Activated CD4-positive, alpha-beta T cell treated with anti-CD3 and anti-CD28 coated beads, Interleukin-2, amount 50 U/mL, for 1 hour (primary cell): ENCODE measurements at places on chromosomes 1 and 21.

DNA sequence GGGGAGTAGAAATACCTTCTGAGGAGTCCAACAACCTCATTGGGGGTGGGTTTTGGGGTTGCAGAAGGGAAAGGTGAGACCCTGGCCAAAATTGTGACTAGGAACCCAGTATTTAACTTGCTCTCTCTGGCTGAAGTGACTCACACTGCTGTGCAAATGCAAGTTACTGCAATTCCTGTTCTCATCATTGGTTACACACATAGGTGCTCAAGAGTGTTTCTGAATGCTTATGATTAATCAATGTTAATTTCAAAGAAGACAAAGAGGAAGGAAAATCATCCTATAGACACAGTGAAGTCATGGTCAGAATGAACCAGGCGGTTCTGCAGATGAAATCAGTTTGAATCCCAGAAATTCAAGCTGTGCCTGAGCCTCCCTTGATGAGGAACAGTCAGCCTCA is 3.1 kb downstream of the ASCL5 start:
- no peak for DNase-seq

DNA sequence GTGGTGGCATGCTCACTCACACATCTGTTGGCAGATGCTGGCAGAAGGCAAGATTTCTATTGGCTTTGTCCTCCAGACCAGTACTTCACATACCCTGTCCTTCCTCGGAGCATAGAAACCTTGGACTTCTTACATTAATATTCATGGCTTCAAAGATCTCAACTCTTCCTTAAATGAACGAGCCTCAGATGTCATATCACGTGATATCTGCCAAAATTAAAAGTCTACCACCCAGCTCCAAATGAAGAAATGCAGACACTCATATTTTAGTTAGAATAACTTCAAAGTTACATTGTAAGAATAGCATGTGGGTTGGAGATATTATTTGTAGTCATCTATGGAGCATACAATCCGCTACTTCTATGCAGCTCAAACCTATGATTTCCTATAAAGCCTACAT is 1994.9 kb downstream of the NCAM2 start:
- DNase-seq = no peak

DNA sequence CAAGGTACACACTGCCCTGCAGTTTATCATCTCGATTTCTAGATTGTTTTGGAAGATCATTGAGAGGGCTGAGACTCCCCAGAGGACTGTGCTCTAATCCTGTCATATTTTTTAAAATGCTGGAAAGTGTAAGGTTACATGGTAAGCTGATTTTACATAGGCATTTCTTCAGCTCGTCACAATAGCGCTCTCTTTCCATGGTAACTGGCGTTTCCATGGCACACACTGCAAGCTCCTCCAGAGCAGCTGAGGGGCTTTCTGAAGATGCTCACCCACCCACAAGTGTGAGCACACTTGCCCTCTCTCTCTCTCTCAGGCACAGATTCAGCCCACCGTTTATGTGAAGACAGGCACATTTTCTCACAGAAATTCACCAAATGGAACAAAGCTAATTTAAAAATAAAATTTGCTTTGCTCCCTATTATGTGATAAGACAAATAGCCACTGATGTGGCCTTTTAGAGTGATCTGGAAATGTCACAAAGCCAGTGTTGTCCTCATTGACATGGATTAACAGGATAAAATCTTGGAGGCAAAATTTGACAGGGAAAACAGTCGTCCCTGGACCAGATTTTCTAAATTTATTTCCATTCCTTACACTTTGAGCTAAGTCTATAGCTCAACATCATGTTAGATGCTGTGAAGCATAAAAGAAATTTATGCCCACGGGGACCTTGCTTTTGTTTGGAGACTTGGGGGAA is 421.5 kb downstream of the RWDD3 start:
- no peak for DNase-seq

GRCh38 chr1:29305943-29306342 is 69.6 kb downstream of the PTPRU start:
- no peak for DNase-seq

- no peak for DNase-seq
Measured at GRCh38 chr1:20601129-20601825, 12.4 kb downstream of the CDA start.

GRCh38 chr1:238982736-238983135 is 403.6 kb upstream of the CHRM3 start:
- no peak for DNase-seq

DNA sequence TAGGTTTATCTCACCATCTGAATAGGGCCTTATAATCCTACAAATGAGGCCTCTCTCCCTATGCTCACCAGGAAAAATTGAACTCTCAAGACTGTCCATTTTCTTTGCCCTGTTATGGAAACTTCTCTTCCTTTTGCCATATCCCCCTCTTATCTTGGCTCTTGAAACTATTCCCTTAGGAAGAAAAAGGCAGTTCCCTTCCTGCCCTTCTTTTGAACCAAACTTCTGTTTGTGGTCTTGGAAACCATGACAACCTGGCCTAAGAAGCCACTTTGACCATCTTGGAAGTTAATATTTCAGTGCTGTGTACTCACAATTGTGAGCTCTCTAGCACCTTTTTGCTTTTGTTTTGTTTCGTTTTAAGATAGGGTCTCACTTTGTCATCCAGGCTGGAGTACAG is 40.0 kb downstream of the ATP2B4 start:
- no peak for DNase-seq

- DNase-seq = no peak
Measured at GRCh38 chr1:51819810-51820209, 58.7 kb downstream of the NRDC start.

DNA sequence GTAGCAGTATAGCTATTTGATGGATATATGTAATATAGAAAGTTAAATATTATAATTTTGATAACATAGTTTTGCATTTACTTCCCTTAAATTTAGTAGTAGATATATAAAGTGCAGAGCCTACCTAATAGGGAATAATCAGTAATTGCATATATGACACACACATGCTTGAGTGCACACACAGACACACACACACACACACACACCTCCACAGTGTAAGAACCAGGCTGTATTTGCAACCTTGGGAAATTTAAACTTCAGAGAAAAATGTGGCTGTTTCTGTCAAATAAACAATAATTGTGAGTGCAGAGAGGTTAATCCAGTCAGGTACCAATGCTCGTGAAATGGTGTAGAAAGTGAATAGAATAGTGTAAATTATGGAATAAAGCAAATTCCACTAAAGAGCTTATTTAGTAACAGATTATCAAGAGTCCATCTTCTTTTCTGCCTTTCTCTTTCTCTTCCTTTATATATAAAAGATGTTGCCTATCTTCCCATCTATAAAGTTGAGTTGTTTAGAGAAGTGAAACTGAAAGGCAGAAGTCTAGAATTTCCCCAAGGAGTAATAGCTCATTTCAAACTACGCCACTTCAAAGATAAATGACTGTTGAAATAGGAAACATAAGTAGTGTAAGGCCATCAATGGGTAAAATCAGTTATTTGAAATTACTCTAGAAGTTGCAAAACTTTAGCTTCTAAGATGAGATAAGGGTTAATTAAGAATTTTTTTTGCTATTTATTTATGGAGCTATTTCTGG is 273.7 kb downstream of the SRGAP2C start:
- no peak for DNase-seq

DNA sequence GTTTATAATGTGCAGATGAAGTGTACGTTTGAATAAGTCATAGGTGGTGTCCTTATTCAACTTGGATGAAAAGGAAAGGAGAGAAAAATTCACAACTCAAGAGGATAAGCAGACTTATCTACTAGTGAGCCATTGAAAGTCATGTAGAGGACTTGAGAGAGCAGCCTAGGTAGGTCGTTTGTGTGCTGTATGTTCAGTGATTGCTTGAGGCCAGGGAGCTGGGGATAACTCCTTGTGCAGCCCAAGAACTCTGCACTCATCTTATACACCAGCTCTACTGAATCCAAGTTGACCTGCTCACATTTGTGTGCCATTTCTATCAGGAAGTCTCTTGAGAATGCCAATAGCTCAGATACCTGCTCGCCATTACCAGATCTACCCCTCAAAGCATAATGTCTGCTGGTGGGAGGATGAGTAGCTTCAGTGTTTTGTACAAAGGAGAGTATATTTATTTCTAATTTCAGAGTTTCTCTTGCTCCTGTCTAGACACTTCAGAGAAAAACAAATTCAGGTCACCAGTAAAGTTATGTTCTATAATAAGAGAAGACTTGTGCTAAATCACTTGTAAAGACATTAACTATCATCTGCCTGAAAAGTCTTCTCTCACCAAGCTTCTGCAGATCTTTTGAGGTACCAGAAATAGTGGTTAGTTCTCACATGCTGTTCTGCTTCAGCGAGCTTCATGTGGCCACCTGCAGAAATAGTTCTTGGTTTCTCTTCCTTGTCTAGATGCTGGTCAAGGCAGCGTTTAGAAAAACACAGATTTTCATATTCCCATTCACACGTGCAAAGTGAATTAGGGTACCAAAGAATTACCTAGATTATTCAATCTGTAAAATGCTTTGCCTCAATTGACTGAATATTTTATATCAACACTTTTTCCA is 10.8 kb downstream of the S1PR1 start:
- DNase-seq = no peak

- no peak for DNase-seq
Measured at GRCh38 chr1:99672038-99672437, 26.1 kb downstream of the PALMD start.

GRCh38 chr1:11543392-11543791 is 64.4 kb downstream of the DISP3 start:
- no peak for DNase-seq

DNA sequence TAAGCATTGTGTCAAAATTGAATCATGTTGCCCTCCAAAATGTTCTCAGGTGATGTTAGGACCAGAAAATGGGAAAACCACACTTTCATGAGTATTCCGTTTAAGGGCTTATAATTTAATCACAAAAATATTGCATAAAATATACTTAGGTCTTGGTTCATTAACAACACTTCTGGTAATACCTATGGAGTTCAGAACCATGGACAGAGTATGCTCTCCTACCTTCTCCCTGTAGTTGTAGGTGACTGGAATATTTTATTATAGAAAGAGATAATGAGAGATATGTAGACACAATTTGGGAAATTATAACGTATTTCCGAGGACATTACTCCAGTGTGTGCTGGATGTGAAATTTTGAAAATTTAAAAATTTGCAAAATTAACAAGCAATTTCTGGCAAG is 232.5 kb downstream of the NCAM2 start:
- no peak for DNase-seq

GRCh38 chr1:84892705-84893618 is at the start of gene LPAR3:
TSS of gene LPAR3 (minus strand) at chr1:84893206. CDS start at chr1:84866120, 27,086 bp downstream.
- peak; percentile 16 for DNase-seq

DNA sequence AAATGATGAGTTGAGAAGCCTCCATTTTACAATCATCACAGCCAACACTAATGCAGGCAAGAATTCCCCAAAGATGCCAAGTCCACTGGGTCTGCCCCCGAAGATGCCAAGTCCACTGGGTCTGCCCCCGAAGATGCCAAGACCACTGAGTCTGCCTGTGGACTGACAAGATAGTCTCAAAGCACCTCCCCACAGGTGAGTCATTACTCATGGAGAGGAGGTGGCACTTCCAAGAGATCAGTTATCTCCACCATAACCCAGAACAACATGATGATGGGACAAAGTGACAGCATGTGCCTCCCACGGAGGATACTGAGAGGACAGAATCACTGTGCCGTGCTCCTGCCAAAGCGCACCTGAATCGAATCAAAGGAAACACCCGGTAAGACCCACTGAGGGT is 4.8 kb downstream of the PTTG1IP start:
- DNase-seq = no peak

DNA sequence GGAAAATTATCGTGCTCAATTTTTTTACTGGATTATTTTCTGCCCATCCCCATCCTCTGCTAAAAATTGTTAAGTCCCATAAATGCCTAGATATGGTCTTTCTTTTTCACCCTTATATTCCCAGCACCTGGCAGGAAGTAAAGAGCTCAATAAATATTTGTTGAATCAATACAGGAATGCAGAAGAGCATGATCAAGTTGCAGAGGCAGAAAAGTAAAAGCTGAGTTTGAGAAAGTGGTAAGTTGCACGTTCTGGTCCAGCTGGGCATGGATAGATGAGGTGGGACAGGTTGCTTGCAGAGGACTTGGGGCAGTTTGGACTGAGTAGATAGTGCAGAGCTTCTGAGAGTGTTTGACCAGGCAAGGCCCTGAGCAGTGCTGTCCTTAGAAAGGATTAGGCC is 40.1 kb downstream of the ZNF281 start:
- no peak for DNase-seq

- DNase-seq = no peak
Measured at GRCh38 chr1:236018885-236019453, 45.9 kb downstream of the NID1 start.

DNA sequence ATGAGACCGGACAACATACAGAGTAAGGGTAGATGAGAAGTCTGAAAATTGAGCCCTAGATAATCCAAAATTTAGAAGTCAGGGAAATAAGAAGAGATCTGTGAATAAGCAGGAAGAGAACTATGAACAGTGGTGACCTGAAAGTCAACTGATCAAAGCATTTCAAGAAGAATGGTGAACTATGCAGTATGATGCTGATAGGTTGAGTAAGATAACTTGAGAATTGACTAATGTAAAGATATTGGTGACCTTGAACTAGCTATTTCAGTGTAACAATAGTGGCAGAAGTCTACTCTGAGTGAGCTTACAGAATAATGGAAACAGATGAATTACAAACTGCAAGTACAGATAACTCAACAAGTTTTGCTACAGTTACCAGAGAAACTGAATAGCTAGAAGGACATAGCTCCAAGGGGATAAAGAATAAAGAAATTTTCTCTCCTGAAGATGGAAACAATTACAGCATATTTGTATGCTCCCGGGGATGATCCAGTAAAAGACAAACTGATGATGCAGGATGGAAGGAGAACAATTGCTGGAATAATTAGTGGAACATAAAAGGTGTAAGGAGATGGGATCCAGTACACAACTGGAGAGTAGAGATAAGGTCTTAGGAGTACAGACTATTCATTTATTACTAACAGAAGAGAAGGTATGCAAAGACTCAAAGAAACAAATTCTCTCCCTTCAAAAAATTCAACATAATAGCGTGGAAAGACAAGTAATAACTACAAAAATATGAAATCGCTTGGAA is 10.9 kb downstream of the NRDC start:
- DNase-seq = no peak

- DNase-seq = peak; percentile 97
Measured at GRCh38 chr1:155061381-155062150, 2.0 kb upstream of the EFNA4 start.

DNA sequence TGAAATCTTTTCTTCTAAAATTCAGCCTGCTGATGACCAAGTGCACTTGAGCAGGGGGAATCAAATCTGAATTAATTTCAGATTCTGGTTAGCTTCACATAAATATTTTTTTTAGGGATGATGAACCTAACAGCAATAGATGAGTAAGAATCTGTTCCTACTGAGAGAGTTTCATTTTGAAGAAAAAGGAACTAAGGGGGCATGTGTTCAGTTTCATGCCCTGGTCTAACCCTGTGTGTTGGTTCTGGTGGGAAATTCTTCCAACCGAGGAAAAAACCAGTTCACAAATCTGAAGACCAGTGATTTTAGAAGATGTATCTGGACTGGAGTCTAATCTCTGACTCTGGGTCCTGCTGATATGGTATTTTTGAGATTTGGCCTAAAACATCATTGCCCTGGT is 13.7 kb downstream of the SELL start:
- DNase-seq = no peak

GRCh38 chr1:174191349-174191862 is 32.1 kb downstream of the RABGAP1L start:
- DNase-seq = no peak

- DNase-seq = no peak
Measured at GRCh38 chr1:226655251-226656163, 83.6 kb downstream of the ITPKB start.

- DNase-seq = no peak
Measured at GRCh38 chr1:99004861-99005442, at the start of gene PLPPR5. TSS of gene PLPPR5 (minus strand) at chr1:99004861. CDS start at chr1:99004671, 190 bp downstream.
